ENCODE measurements at places on chromosomes 1 and 21.

DNA sequence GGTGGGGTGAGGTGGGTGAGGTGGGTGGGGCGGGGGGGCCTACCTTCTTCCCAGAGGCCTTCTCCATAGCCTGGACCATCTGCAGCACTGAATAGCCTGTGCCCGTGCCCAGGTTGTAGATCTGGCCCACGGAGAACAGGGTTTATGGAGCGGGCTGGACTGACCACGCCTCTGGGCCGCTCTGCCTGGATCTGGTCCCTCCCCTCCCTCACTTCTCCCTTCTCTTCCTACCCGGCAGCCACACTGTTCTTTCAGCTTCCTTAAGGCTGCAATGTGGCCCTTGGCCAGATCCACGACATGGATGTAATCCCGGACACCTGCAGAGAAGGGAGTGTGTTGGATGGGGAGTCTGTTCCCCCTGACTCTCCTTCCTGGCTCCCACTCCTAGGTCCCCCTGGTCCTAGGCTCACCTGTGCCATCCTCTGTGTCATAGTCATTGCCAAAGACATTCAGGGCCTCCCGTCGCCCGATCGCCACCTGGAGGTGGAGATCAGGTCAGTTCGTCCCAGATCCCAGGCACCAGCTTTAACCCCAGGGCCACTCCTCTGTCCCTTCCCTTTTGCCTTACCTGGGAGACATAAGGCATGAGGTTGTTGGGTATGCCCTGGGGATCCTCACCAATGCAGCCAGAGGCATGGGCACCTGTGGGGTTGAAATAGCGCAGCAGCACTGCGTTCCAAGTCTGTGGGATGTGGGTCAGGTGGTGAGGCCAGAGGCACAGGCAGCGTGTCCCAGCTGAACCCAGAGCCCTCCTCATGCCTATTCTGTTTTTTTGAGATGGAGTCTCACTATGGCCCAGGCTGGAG lies 3.9 kb downstream of the GALE start:
- no peak for DNase-seq

DNA sequence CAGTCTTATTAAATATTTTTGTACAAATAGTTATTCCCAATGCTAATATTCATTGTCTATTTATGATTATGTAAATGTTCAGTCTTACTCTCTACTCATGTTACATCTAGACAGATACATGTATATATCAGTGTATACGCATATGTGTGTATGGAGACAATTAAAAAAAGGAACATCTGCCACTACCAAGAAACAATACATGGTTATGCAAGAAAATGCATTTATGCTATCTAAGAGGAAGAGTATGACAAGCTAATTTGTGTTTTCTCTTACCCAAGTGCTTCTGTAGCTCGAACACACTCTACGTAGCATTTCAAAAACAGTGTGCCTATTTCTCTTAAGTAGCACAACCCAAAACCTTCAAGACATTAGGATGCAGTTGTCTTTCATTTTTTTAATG lies 6.1 kb upstream of the RLF start:
- DNase-seq, result no peak

- DNase-seq, result no peak
Observed at GRCh38 chr1:62311473-62311943, 7.7 kb downstream of the KANK4 start.

GRCh38 chr21:30268608-30269197 lies 14.0 kb downstream of the KRTAP24-1 start:
- no peak for DNase-seq

DNA sequence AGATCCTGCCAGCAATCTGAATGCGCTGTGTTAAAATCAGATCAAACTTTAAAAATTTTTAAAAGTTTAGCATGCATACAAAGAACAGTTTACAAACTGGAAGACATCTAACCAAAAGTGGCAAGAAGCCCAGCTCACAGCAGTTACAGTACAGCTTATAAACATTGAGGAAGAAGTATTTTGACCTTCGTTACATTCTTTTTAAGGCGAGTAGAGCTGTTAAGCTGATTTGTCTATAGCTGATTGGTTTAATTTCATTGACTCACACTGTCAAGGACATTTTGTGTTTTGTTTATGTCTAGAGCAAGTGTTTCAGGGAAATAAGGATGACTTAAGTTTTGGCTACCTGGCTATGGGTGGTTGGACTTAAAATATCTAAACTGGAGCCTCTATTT lies 3.0 kb upstream of the PGM1 start:
- DNase-seq, result no peak

- no peak for DNase-seq
Observed at GRCh38 chr21:44443891-44444285, 11.4 kb upstream of the LRRC3 start.

DNA sequence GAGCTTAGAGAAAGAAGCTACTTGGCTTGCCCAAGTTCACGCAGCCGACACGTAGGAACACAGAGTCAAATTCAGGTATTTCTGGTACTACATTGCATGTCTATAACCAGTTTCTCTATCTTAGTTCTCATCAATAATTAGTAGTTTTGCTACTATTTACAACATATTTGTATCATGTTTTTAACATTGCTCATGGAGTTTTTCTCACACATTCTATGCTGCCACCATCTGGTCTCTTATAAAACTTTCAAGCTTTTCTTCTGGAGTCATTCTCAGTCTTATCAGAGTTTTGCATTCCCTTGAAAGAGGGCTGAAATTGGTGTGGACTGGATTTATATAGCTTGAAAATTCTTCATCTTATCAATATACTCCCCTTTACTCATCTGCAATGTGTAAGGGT lies 118.8 kb upstream of the PALMD start:
- no peak for DNase-seq

GRCh38 chr1:10210841-10211804 lies 753 bp downstream of the KIF1B start:
- peak; percentile 93 for DNase-seq

DNA sequence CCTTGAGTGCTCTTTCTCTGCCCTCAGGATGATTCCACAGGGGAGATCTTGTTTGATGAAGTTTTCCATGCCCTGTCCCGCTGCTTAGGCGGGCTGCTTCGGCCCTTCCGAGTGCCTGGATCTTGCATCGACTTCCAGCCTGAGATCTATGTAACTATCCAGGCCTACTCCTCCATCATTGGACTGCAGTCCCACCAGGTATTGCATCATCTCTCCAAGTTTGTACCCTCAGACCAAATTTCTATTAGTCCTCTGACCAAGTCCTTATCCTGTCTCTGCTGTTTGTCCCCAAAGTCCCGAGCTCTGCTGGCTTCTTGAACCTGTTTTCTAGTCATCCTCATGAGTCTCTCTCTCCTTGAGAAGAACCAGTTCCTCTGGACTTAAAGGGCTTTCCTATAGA lies 14.7 kb downstream of the SZT2 start:
- DNase-seq, result no peak

DNA sequence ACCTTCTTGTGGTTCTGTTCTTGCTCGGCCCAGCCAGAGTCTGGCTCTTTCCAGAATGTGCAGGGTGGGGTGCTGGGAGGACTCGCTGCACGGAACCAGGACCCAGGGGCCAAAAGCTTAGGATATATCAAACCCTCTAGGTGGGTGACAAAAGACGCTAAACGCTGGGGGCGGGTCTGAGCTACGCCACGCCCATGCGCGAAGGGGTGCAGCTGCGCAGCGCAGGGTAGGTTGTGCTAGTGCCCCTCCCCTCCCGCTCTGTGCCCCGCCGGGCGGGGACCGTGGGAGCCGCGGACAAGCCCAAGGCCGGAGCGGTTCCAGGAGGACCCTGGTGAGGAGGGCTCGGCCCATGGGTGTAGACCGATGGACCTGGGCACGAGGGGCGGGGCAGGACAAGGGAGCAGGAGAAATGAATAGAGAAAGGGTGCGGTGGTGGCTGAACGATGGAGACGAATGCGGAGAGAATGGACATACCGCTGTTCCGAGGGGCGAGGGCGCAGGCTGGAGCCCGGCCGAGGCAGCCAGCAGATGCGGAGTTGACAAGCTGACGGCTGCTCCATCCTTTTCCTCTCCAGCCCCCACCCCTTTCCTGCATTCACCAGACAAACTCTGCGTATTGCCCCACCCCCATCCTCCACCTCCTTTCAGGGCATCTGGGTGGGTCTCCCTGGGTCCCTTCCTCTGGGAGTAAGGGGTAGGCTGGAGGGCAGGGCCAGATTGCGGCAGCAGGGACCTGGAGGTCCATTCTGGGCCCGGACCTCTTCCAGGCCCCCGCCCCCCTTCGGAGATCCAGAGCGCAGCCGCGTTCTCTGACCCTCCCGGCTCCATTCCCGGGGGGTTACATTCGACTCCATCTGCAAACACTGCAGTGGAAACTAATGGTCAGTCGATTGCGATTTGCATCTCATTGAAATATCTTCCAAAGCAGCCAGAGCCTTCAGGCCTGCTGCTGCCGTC lies at the start of gene RUSC1:
Gene RUSC1, plus strand, starts transcription at position 234 of the 957 bp plus-strand sequence. CDS start 880 bp downstream, outside the sequence.
- peak; percentile 86 for DNase-seq

DNA sequence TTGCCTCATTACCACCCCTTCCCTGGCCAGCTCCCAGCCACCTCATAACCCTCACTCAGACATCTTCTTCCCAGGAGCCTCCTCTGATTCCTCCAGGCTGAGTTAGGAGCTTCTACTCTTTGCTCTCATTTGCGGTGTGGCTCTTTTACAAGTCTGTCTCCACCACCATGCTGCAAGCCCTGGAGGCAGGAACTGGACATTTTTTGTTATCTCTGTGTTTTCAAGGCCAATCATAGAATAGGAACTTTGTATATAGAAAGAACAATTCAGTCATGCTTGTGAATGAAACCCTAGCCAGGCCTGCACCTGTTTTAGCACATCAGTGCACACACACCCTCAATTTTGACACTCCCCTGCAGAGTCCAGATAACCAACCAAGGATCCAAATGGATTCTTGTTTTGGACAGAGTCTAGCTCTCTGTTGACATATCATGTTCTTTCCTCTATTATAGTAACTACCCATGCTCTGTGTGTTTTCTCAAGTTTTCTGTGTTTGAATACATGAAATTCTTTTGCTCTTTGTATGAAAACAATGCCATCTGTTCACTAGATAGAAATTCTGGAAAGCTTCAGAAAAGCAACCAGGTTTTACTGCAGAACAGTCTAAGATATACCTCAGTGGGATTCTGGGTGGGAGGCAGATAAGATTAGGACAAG lies 60.9 kb upstream of the ZNF648 start:
- no peak for DNase-seq

- no peak for DNase-seq
Observed at GRCh38 chr1:2027961-2028583, 8.9 kb downstream of the GABRD start.

- DNase-seq, result no peak
Observed at GRCh38 chr1:119687434-119688079, 24.2 kb upstream of the PHGDH start.

DNA sequence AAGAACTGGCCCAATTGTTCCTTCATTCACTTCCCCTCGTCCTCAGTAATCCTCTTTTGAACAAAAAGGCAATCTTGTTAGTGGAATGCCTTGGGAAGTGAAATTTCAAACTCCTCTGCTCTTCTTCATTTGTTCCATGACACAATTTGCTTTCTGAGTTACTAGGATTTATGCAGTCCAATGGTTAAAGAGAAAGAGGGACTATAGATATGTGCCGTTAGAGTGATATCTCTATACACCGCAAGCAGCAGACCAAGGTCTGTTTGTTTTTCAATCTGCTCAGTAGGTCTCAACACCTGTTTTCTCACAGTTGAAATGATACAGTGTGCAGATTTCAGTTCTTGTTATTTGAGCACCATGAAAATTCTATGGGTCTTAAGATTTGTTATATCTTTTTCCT lies 244.0 kb downstream of the DNM3 start:
- DNase-seq, result no peak

DNA sequence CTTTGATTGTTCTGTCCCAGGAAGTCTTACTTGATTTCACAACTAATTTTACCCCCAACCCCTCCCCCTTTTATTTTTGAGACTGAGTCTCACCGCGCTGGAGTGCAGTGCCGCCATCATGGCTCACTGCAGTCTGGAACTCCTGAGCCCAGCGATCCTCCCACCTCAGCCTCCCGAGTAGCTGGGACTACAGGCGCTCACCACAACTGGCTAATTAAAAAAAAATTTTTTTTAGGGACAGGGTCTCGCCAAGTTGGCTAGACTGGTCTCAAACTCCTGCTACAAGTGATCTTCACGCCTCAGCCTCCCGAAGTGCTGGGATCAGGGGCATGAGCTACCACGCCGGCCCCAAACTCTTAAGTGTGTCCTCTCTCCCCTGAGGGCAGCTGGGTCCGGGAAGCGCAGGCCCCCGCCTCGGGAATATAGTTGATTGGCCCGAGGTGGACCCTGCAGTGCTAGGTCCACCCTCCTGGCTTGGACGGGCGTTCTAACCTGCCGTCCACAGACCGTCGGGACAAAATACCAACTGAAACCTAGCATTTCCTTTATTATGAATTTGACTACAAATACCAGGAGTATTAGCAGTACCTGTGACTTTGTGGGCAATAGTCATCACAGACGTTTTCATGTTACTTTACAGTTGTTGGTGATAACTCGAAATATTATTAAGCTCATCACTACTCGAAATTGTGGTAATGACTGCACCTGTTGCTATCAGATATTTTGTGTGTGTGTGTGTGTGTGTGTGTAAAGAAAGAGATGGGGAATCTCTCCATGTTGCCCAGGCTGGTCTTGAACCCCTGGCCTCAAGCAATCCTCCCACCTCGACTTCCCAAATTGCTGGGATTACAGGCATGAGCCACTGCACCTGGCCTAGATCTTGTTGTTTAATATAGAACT lies 642 bp upstream of the PARP1 start:
- no peak for DNase-seq

DNA sequence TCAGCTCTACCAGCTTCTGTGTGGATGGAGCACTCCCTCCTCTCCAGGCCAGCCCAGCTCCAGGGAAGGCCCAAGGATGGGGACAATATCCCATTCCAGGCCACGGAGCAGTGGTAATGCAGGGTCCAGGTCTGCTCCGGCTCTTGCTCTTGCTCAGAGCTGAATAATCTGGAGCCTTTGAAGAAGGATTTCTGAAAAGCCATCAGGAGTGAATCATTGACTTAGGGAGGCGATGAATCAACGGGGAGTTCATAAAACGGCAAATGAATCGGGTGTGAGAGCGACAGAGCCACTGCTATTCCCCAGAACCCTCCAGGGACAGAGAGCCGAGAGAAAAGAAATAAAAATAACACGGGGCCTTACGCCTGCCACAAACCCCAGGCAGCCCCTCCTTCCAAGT lies 7.7 kb downstream of the POU3F1 start:
- DNase-seq, result no peak

DNA sequence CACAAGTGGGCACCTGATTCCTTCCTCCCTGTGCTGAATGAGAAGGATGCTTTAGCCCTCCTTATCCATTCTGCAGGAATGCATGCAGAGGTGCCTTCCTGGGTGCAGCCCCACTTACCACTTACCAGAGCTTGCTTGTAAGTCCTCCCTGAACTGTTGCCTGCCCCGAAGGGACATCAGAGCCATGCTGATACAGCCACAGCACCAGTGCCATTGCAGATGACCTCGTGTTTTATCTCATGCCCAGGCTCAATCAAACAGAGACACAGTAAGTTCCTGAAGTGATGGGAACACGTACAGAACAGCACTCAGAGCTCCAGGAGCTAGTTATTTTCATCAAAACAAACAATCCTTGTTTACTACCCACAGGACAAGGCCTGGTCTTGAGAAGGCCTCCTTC lies 81.9 kb downstream of the ATP1A1 start:
- DNase-seq, result no peak

GRCh38 chr1:164587617-164588501 lies 28.9 kb downstream of the PBX1 start:
- DNase-seq, result no peak

- no peak for DNase-seq
Observed at GRCh38 chr21:44702973-44703730, 6.2 kb downstream of the KRTAP10-12 start.

GRCh38 chr1:207017615-207018559 lies 14.7 kb downstream of the C1orf116 start:
- DNase-seq, result no peak

- no peak for DNase-seq
Observed at GRCh38 chr1:67285780-67286488, 21.7 kb upstream of the IL12RB2 start.

All from ovary (tissue), 10 donors.